ENCODE measurements at places on chromosomes 7 and 10.

- no peak for DNase-seq
These were observed 90.3 kb downstream of the INPP5A start for GRCh38 chr10:132627666-132628531.

DNA sequence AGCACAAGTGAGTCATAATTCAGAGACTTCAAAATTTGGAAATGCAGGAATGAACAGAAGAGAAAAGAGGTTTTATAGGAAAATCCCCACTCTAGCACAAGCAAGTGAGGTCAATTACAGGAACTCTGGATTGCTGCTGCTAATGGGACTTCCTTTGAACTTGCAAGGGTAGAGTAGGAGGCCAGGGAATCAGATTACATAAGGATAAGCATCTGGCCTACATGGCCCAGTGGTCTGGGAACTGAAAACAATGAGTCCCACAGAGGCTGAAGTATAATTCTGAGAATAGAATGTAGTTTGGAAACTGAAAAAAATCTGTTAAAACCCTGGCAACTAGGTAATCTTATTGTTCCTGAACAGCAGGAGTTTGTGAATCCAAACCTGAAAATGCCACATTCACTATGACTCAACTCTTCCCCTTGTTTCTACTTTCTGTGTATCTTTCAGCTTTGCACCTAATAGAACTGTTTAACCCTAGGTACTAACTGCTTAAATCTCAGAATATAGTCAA is 66.5 kb downstream of the CTNNA3 start:
- DNase-seq, result no peak

- no peak for DNase-seq
These were observed 381.8 kb upstream of the FZD8 start for GRCh38 chr10:36023939-36024338.

DNA sequence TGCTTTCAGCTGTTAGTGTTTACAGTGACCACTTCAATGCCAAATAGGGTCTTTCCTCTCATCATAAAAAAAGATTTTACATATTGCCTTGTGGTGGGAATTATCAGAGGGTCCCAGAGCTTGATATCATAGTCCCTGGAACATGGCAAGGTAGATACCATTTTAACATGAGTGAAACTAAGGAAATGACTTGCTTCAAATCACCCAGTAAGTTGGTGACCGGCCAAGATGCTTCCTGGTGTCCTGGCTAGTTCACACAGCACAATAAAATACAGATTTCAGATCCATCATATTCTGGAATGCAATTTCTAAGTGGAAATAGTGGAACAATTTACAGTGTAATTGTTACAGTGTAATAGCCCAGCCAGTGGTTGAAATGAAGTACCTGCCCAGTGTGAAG is 36.6 kb downstream of the CNNM1 start:
- DNase-seq, result no peak

DNA sequence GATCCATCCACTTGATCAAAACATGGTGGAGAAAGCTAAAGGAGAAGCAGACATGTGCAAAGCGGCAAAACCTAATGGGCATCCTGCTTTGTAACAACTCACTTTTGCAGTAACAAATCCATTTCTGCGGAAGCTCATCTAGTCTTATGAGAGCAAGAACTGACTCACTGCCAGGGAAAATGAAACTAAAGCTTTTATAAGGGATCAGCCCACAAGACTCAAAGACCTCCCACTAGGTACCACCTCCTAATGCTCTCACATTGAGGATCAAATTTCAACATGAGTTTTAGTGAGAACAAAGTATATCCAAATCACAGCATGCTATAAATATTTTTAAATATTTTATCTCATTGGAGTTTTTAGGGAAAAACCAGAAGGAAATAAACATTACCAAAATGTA is 120.1 kb upstream of the GNAI1 start:
- no peak for DNase-seq

- no peak for DNase-seq
These were observed 254.8 kb downstream of the PHF14 start for GRCh38 chr7:11228515-11228914.

DNA sequence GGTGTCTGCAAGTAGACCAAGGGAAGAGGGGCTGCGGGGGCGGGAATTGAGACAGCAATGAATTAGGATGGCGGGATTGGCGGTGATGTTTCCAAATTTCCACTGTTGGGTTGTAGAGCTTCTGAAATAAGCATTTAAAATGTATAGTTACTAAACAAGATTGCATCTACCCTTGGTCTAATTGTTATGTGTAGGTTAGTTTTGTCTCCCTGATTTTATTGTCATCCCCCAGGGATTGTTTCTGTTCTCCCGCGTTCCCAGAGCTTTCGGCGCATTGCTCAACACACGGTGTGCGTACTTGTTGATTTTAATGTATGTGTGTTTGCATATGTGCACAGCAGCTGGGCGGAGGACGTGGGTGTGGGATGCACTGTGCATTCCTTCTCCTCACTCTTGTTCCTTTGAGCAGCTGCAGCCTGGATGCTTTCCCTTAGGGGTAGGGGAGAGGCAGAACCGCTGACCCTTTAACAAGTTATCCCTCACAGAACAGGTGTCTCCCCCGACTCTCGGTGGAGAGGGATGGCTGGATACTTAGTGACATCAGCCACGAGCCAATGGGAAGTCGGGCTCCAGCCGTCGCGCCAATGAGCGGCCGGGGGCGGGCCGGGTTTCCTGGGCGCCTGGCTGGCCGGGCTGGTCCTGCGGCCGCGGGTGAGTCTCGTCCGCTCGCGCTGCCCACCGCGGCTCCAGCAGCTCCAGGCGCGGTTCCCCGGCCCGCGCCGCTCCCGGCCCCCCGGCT is at the start of gene TSPAN33:
Gene TSPAN33, plus strand, starts transcription at position 613 of the 739 bp plus-strand sequence. CDS start 274 bp downstream, outside the sequence.
- DNase-seq, result peak; percentile 17

GRCh38 chr10:5894873-5895272 is 4.8 kb downstream of the FBH1 start:
- no peak for DNase-seq

DNA sequence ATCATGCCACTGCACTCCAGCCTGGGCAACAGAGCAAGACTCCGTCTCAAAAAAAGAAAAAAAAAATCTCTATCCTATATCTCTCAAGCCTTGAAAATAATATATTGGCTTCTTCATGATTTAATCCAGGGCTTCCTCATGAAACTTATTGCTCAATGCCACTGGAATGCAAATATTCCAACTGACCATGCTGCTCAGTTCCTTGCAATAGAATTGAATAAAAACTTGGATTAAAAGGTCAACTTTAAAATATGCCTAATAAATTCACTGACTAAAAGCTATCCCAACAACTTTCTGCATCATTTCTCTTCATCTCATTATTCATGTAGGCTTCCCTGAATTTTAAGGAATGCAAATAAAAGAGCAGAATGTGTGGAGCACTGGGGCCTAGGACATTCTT is 42.1 kb upstream of the NOBOX start:
- no peak for DNase-seq

- DNase-seq, result no peak
These were observed 24.6 kb upstream of the MPP7 start for GRCh38 chr10:28327491-28327880.

DNA sequence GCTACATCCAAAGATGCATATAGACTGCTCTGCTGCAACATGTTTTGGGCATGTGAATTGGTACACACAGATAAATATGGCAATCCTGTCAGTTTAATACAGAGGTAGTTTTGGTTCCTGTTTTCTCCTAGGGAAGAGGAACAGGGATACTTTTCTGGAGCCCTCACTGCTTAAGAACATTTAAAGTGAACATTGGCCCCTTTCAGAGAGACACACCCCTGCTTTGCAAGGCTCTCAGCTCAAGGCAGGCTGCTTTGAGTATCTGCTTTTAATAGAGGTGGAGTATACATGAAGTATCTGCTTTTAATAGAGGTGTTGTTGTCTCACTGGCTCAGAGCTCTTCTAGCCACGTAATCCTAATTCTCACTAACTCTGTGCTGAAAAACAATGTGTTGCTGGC is 38.9 kb downstream of the CYP51A1 start:
- DNase-seq, result no peak

GRCh38 chr7:14888962-14889361 is 13.6 kb downstream of the DGKB start:
- DNase-seq, result no peak

GRCh38 chr7:20362574-20363253 is 32.0 kb downstream of the ITGB8 start:
- DNase-seq, result no peak

GRCh38 chr7:4739528-4739992 is 35.9 kb upstream of the AP5Z1 start:
- DNase-seq, result no peak

GRCh38 chr10:12782537-12782936 is 219.0 kb downstream of the CCDC3 start:
- DNase-seq, result no peak

GRCh38 chr10:123621492-123621891 is 44.7 kb upstream of the GPR26 start:
- no peak for DNase-seq

GRCh38 chr10:78066728-78067430 is 33.2 kb downstream of the RPS24 start:
- no peak for DNase-seq

DNA sequence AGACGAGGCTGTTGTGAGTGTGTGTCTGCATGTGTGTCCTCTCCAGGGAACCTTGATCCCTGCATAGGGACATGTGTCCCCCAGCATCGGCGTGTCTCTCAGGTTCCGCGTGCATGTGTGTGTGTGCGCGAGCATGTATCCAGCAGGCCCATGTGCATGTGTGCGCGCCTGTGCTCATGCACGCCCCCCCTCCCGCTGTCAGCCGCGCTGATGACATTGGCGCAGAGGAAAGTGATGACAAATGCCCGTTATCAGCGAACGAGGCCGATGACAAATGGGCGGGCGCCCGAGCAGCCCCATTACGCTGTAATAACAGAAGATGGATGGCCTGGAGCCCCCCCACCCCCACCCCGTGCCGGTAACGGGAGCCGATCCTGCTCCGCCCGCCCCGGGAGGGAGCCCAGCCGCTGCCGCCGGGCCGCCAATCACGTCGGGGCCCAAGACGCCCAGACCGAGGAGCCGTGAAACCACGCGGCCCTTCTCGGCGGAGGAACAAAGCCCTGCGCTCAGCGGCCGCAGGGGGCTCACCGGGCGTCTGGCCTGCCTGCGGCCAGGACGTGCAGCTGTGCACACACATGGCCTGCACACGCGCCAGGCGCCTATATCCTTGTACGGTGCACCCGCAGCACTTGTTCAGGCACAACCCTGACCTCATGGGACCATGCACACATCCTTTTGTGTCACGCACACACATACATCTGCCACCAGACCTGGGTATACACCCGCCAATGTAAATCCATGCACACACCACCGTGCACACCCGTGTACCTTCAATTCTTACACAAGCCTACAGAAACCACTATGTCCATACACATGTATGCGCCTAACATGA is 21.5 kb downstream of the POLL start:
- DNase-seq, result no peak

DNA sequence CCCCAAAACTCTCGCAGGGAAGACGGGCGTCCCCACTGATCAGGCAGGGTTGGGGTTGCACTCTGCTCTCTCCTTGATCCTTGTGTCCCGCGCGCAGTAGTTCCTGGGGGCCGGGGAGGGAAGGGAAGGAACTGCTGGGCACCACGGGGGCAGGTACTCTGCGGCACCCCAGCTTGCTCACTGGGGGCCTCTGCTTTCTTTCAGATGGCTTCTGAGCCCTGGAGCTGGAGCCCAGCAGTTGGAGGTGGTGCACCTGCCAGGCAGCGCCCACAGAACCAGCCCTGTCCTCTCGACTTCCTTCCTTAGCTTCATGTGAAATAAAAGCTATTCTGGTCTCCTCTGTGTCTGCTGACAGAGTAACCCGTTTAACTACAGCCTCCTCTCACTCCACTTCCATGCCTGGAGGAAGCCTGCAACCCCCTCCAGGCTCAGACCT is 12.2 kb downstream of the PLAC9 start:
- DNase-seq, result no peak

DNA sequence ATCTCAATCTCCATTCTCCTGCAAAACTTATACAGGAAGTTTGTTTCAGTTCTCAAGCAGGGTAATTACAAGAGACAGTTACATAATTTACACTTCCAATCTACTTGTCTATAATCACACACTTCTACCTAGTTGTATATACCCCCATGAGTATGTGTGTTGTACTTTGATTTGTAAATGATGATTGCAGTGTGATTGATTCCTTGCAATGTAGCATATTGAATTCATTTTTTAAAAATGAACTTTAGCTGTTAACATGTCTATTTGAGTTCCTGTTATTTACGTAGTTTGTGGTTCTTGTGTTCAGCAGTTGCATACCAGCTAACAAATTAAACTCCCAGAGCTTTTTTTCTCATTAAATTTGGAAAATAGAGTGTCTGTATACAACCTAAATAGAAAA is 102.5 kb upstream of the SAMD8 start:
- DNase-seq, result no peak

DNA sequence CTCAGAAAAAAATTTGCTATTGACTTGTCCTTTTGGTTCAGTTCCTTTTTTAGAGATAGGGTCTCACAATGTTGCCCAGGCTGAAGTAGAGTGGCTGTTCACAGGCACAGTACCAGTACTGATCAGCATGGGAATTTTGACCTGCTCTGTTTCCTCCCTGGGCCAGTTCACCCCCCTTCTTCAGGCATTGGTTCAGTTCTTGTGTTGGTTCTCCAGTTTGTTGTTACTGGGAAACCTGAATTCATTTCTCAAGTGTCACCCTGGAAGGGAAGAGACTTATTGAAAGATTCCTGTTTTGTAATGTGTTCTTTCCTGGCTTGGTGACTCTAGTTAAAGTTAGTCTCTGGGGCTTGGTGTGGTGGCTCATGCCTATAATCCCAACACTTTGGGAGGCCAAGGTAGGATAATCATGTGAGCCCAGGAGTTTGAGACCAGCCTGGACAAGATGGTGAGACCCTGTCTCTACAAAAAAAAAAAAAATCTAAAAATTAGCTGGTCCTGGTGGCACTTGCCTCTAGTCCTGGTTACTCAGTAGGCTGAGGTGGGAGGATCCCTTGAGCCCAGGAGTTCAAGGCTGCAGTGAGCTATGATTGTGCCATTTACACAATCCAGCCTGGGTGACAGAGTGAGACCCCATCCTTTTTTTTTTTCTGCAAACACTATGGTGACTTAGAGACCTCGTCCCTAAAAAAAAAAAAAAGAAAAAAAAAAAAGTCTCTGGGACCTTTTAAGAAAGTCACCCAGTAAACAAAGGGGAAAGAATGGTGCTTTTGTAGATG is 52.7 kb downstream of the CNNM2 start:
- no peak for DNase-seq

DNA sequence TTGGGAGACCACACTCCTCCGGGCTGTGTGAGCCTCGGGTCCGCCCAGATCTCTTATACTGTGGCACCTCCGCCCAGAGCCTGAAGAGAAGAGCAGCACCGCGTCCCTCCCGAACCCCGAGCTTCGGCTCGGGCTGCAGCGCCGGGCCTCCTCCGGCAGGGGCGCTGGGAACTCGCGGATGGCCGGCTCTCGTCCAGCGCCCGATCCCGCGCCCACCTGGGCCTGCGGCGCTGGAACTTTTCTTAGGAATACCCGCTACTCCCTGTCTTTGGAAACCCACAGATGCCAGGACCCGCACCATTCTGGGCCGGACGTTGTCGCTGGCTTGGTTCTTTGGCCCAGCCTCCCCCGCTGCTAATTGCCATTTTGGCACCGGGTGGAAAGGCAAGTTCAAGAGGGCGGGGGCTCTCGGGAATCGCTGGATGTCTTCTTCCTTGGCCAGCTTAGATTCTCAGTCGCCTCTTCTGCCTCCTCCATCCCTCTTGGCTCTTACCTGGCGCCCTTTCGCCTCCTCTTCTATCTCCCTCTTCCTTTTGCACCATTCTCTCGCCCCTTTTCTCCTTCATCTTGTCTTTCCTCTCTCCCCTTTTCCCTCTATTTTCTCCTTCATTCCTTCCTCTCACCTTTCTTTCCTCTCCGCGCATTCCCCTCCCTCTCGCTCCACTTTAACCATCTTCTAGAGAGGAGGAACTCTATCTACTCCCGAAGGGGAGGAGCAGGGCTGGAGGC is 2.1 kb upstream of the SORCS3 start:
- DNase-seq, result no peak

Measured in GOT3 (cell line).